ENCODE measurements at places on chromosomes 1 and 21.

- no peak for DNase-seq
Measured at GRCh38 chr1:15152318-15153183, 996 bp upstream of the TMEM51 start.

DNA sequence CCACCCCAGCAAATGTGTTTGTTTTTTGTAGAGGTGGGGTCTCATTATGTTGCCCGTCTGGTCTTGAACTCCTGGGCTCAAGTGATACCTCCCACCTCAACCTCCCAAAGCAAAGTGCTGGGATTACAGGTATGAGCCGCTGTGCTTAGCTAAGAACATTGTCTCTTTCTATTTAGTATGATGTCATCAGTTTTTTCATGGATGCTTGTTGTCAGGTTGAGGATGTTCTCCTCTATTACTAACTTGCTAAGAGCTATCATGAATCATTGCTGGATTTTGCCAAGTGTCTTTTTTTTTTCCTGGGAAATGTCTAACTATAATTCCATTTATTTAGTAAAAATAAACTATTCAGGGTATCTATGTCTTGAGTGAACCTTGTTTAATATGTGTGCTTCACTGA, 19.0 kb upstream of the MPC2 start:
- DNase-seq = no peak

- DNase-seq = no peak
Measured at GRCh38 chr21:43864962-43865539, at the start of gene AGPAT3. TSS of gene AGPAT3 (plus strand) at chr21:43865223. CDS start at chr21:43959682, 94,459 bp downstream.

DNA sequence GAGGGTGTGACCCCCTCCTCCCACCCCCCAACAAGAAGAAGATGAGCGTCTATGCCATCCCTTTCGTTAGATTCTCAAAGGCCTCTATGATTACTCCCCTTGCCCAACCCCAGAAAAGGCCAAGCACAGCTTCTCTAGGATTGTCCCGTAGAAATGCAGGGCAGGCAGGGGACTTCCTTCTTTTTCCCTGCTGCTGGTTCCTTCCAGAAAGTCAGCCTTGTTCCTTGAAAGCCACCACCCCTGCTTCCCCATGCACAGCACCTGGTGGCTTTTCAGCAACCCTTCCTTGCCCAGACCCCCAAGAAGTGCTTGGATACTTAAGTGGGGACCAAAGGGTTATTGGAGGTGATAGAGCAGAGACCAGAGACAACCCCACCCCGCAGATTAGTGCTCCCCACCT, 75.1 kb downstream of the ARHGEF10L start:
- no peak for DNase-seq

DNA sequence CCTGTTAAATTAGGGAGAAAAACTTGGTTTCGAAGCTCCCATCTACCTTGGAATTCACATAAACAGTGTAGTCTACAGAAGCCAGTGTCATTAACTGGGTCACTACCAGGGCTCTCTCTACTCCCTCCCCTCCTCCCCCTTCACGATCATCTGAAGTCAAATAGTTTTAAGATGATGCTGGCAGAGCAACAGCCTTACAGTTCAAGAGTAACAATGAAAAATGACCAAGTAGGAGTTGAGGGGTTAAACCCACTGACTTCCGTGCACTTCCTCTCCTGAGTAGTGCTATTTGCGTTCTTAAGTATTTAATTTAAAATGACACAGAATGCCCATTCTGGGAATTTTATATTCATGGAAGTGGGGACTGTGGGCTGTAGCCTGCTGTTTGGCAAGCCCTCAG, 236.9 kb downstream of the SIPA1L2 start:
- no peak for DNase-seq

GRCh38 chr1:184622136-184622823, 132.4 kb downstream of the EDEM3 start:
- no peak for DNase-seq

- no peak for DNase-seq
Measured at GRCh38 chr1:60727552-60727951, 354.8 kb upstream of the NFIA start.

- no peak for DNase-seq
Measured at GRCh38 chr1:36531833-36532232, 49.1 kb upstream of the CSF3R start.

- DNase-seq = no peak
Measured at GRCh38 chr1:227391879-227392278, 73.6 kb upstream of the CDC42BPA start.

- no peak for DNase-seq
Measured at GRCh38 chr21:46243960-46244361, 15.4 kb upstream of the LSS start.

DNA sequence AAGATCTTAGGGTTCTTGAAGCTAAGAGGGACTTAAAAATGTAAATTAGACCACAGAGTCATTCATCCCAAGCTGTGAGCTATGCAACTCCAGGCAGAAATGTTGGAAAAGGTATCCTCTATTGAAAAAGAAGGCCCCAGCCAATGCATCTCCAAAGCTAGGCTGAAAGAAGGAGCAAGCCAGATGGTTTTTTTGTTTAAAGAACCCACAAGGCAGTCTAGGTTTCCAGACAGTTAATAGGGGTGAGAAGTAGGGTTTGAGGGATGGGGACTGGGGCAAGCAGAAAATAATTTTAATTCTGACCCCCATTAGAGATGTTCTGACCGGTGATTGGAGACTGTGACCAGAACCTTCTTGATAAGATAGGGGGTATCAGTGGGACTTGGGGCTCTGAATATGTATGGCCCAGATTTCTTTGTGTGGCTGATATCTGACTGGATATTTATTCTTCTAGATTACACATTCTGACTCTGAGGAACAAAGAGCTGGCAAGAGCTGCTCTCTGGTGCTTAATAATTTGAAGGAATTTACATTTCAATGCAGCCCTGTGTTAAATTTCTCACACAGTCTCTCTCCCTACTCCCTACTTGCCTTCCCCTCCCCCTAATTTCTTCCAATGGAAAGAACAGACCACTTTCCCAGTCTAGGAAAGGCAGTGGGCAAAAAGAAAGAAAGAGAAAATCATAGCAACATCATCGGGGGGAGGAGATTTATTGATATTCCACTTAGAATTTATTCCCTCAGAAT, 104.9 kb downstream of the NUF2 start:
- DNase-seq = no peak

- DNase-seq = no peak
Measured at GRCh38 chr1:182687361-182687760, 3.0 kb upstream of the RGS8 start.

DNA sequence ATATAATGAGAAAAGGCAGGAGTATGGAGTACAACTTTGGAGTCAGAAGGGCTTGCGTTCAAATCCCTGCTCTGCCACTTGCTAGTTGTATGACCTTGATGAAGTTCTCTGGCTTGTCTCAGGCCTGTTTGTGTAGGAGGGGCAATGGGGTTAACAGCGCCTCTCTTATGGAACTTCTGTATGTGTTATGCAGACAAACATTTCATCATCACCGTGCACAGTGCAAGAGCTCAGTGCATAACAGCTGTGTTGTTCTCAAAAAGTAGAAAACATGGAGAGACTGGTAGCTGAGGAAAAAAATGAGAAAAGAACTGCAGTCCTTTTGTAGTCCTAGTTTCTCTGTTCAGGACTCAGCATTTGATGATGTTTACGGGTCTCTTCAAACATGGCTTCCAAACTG, 10.4 kb upstream of the ZNF648 start:
- DNase-seq = no peak

GRCh38 chr1:227952374-227953021, 4.8 kb upstream of the WNT9A start:
- DNase-seq = no peak

- DNase-seq = no peak
Measured at GRCh38 chr1:183313063-183313462, 105.1 kb downstream of the NMNAT2 start.

DNA sequence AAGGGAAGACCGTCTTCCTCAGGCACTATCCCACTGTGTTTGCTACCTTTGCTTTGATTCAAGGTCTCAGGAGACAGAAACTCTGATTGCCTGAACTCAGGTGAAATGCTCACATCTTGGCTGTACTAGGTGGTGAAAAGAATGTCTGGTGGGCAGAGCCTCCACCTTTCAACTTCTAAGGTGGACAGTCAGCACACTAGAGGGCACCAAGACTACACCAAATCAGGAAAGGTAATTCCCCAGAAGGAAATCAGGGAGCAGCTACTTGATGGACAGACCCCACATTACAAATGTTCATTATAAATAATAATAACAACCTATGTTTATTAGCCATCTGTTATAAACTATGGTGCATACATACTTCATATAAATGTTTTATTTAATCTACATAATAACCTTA, 220.9 kb downstream of the ATG4C start:
- DNase-seq = no peak

DNA sequence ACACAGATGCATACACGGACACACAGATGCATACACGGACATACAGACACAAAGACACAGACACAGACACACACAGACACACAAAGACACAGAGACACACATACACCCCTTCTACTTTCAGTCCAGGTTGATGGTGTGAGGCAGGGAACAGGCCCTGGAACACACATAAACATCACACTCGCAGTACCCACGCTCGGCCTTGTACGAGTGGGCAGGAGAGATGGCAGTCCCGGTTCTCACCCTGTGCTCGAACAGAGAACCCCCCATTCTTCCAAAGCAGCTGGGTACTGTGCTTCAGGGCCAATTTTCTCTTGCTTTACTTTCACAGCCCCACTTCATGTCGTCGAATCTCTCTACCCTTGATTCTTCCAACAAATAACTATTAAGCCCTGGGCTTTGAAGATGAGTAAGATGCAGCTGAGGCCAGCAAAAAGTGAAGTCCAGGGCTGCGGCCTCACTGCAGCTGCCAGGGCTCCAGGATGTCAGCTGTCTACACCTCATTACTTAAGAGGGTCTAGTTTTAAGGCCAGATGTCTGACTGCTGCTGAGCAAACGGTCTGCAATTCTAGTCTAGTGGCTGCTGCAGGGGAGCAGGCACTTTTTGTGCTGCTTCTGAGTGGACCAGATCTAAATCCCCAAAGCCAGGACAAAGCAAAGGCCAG, 90.1 kb downstream of the PGBD5 start:
- no peak for DNase-seq

GRCh38 chr1:199313444-199313843, 674.6 kb downstream of the PTPRC start:
- DNase-seq = no peak

DNA sequence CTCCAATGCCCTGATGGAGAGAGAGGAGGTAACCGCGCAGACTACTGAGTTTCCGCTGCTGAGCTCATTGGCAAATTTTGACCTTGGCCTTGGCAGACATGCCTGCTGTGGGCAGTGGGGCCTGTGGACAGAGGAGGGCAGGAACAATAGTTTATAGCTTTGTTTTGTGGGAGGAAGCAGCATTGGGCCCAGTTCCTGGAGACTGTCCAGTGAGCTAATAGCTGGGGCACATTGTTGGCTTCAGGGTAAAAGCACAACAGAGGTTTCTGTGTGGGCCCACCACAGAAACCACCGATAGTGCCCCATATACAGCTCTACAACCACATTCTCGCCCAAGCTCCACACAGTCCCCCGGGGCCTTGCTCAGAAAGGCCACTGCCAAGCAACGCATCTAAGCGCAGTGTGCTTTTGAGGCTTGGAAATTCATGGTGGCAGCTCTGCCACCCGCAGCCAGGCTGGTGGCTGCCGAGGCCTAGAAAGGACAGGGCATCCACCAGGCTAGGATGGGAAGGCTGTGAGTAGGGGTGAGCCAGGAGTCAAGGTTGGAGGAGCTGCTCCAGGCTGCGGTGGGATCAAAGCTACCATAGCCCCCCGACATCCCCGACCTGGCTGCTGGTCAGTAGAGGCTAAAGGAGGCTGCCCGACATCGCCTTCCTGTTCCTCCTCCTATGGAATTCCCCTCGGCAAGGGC, 43.2 kb downstream of the NEK2 start:
- no peak for DNase-seq

DNA sequence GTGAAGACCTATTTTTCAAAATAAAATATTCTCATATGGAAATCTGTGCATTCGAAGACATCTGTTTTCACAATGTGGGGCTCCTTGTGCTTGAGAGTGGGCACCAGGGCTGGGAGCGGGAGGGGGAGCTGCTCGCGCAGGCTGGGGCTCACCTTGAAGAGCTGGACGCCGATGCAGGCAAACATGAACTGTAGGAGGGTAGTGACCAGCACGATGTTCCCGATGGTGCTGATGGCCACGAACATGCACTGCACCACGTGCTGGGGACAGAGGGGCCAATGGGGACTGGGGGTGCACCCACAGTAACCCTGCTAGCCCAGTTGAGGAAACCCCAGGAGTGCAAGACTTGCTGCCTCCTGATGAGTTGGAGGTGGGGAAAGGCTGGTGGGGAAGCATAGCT, 42.2 kb upstream of the KIF21B start:
- no peak for DNase-seq

- DNase-seq = no peak
Measured at GRCh38 chr1:153553830-153554541, 4.9 kb upstream of the S100A3 start.

GRCh38 chr21:28402616-28402989, 590.1 kb downstream of the LTN1 start:
- DNase-seq = no peak

DNA sequence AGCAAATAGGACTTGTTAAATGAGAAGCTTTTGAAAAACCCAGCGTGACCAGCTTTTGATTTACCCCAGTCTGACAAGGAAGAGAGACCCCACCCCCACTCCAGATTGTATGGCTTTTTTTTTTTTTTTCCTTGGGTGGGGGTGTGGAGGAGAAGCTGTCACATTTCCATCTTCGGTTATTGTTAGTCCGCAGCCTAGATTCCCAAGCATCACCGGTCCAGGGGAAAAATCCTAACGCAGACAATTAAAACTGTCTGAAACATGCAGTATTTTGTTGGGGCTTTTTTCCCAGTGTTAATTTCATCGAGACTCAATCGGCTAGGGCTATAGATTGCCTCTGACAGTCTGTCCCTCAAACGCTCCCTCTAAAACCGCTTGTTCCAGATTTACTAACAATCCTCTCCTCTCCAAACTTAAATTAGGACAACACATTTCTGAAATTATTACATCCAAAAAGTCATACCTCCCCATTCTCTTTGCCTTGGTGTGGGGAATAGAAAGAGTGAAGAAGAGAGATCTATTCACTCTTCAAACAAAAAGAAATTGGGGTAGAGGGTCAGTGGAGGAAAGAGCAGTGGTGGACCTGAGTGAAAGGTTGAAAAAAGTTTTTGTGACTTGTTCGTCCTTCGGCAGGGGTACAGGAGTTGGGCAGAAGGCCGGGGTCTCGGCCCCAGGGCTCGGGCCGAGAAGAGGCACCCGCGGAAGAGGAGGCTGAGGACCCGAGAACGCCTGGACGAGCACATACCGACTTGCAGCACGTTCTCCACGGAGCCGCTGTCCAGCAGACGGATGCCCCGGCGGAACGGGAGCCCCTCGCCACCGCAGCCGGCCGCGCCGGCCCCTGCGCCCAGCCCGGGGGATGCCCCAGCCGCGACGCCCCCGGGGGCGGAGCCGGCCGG, 1.1 kb downstream of the ZSWIM5 start:
- DNase-seq = peak; percentile 3

GRCh38 chr1:60809204-60809980, 273.0 kb upstream of the NFIA start:
- DNase-seq = no peak

GRCh38 chr21:30044447-30045064, 104.8 kb upstream of the GRIK1 start:
- no peak for DNase-seq

DNA sequence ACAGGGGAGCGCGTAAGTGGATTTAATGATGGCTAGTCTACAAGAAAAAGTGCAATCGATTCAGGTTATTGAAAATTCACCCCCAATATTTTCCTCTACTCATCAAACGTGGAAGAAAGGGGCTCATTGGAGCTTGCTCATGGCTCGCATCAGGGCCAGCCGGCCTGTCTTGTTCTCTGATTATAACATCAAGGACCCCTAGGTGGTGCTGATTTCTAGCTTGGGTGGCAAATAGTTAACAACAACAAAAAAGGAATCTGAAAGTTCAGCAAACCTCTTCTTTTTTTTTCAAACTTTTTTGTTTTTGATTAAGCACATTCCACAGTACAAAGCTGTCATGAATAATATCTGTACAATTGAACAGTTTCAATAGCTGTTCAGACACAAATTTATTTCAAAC, 35.8 kb upstream of the SOD1 start:
- DNase-seq = no peak

Data from activated CD8-positive, alpha-beta memory T cell treated with anti-CD3 and anti-CD28 coated beads for 48 hours (primary cell).